ENCODE measurements at places on chromosomes 7 and 10.

- no peak for DNase-seq
Measured at GRCh38 chr10:113485736-113486135, 67.1 kb upstream of the HABP2 start.

DNA sequence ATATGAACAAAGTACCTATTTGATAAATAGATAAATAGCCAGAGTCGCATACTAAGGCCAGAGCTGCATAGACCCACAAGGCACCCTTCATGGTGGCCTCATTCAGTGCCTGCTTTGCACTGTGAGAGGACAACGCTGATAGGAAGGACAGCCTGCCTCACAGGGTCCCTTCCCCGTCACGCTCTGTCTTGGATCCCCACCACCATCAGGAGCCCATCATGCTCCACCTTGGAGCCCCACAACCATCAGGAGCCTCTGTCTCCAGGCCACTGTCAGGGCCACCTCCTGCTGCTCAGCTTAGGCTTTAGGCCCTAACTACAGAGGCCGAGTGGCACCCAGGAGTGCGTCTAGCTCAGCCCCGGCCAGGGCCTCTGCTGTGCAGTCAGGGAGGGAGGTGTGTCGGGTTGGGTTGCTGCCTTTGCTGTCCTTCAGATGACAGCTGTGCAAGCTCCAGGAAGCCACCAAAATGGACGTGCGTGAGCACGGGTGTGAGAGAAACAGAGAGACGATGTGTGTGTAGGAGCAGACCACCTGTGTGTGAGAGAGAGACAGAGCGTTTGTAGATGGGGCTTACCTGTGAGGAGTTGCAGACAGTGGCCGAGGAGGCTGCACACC lies 516.9 kb downstream of the GLRX3 start:
- DNase-seq = no peak

- DNase-seq = no peak
Measured at GRCh38 chr7:157674027-157674714, 337.4 kb downstream of the DNAJB6 start.

- no peak for DNase-seq
Measured at GRCh38 chr10:99343262-99343661, 14.1 kb downstream of the CNNM1 start.

GRCh38 chr7:158556721-158557440 lies 30.7 kb downstream of the PTPRN2 start:
- DNase-seq = no peak

DNA sequence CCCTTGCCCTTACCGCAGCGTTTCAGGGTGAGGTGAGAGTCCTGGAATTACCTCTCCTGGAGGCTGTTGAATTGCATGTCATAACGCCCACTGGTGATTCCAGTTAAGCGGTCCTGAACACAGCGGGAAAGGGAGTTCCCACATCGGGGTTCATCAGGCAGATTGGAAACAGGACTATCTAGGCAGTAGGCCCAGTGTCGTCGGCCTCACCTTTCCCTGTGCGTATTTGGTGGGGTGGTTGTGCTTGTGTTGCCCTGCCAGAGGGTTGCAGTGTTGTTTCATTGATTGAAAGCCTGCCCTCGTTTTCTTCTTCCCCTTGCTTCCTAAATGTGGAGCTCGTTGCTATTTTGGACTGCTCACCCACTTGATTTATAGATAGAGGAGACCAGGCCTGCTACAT lies 10.6 kb upstream of the SUN1 start:
- no peak for DNase-seq

GRCh38 chr10:76697923-76698322 lies 939.7 kb downstream of the KCNMA1 start:
- DNase-seq = no peak

GRCh38 chr7:106887421-106887820 lies 22.3 kb downstream of the PIK3CG start:
- no peak for DNase-seq

DNA sequence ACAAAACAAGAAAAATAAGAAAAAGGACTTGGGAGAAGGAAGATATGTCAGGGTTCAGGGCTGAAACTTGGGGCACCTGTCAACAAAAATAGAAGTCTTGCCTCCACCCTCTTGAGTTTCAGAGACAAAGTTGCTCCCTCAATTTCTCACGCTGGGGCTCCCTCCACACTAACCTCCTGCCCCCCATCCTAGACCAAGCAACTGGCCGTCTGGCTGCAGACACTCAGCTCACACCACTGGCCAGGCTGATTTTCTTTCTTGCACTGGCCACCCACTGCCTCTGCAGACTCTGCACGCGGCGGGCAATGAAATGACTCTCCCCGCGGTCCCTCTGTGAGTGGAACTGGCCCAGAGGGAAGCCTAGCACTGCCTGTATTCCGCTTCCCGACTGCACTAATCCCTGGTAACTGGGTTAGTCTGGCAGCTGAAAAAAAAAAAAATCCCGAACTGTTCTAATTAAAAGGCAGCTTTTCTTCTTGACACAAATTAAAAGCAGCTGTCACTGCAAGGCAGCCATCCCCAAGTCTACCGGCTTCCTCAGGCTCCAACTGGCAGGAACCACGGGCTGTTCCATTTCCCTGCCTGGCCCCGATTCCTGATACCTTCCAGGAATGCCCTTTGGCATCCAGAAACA lies 83.5 kb downstream of the SPDYE5 start:
- no peak for DNase-seq

DNA sequence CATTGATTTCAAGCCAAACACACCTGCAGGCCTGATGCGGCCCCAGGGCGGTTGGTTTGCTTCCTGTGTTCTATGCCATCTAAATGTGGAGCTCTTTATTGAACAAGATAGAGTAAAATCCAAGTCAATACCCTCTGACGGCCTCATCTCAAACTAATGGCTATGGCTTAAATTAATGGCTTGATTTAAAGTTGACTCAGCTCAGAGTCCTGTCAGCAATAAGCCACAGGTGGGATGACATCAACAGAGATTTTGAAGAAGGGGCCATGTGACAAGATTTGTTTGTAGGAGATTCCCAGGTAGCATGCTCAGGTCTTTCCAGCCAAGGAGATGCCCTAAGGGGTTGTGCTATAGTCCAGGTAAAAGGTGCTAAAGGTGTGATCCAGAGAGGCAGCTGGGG lies 66.7 kb upstream of the ZNF32 start:
- no peak for DNase-seq

DNA sequence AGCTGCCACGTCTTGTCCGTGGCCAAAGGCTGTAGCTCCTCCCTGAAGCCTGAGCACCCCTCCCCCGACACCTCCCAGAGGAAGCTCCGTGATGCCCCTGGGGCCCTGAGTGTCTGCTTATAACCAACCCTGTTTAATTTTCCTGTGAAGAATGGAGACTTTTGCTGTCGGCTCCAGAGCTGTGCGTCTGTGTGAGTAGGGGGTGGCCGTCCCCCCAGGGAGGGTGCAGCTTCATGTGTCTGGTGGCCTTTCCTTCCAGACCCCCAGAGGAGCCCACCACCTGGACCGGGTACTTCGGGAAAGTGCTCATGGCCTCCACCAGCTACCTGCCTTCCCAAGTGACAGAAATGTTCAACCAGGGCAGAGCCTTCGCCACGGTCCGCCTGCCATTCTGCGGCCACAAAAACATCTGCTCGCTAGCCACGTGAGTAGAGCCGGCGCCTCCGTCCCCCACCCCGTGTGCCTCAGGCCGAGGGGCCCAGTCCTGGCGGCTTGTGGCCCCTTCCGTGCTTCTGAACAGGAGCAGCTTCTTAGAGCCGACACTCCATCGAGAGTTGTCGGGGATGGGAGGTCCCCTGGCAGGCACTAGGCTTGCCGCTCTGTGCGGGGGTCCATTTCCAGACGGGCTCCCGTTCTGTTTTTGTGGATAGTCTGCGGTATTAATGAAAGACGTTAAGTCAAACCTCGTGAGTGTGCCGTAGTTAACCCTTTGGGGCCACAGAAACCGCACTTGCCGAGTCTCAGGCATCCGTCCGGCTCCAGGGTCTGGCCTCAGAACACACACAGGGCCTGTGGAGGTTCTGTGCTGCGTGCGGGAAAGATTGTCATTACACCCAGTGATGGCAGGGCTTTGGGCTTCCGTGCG lies 37.1 kb downstream of the WIPI2 start:
- DNase-seq = no peak

DNA sequence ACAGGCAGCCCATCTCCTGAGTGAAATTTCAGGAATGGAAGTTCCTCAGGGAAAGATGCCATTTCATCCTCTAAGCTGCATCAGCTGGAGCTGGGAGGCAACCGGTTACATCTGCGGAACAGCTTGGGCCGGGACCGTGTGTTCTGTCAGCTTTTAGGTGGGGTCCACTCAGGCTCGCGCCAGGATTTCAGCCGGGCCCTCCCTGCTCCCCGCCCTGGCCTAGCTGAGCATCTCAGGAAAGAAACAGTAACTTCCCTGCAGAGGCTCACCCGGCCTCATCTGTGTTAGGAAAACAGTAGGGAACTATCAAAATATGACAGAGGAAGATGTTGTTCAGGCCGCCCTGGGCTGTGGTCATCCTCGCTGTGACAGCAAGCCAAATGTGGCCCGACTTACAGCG lies 110.4 kb downstream of the TRIL start:
- DNase-seq = no peak

DNA sequence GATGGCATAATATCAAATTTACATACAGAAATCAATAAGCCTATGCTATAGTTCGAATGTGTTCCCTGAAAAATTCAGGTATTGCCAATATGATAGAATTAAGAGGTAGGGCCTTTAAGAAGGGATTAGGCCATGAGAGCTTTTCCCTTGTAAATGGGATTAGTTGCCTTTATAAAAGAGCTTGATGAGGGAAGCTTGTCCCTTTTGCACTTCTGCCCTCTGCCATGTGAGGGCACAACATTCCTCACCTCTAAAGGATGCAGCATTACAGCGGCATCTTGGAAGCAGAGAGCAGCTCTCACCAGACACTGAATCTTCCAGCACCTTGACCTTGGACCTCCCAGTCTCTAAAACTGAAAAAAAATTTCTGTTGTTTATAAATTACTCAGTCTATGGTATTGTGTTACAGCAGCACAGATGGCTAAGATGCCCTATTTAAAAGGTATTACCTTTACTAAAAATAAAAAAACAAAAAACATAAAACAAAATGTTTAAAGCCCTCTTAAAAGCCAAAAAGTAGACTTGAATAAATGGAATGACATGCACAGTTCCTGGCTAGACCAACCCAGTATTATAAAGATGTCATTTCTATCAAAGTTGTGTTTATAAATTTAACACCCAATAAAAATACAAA lies 909.6 kb downstream of the REEP3 start:
- no peak for DNase-seq

DNA sequence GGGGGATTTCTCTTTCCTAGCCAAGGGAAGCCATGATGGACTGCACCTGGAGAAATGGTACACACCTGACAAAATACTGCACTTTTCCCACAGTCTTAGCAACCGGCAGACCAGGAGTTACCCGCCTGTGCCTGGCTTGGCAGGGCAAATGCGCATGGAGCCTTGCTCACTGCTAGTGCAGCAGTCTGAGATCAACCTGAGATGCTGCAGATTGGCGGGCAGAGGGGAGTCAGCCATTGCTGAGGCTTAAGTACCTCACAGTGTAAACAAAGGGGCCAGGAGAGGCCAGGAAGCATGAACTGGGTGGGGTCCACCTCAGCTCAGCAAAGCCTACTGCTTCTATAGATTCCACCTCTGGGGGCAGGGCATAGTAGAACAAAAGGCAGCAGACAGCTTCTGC lies 49.4 kb downstream of the OR13A1 start:
- no peak for DNase-seq

GRCh38 chr7:22329816-22330524 lies 27.0 kb downstream of the RAPGEF5 start:
- no peak for DNase-seq

GRCh38 chr7:85130702-85131101 lies 56.2 kb downstream of the SEMA3D start:
- DNase-seq = no peak

- no peak for DNase-seq
Measured at GRCh38 chr10:63297941-63298340, 164.8 kb downstream of the NRBF2 start.

DNA sequence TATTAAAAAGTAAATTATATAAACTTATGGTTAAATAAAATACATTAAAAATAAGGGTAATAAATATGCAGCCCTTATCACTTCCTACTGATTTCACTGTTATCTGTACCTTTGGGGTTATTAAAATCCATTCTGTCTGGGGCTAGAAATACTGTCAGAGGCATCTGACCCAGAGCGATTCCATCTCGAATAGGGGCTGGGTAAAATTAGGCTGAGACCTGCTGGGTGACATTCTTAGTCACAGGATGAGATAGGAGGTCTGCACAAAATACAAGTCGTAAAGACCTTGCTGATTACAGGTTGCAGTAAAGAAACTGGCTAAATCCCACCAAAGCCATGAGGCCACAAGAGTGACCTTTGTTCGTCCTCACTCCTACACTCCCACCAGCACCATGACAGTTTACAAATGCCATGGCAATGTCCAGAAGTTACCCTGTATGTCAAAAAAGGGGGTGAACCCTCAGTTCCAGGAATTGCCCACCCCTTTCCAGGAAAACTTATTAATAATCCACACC lies 77.6 kb downstream of the COBL start:
- DNase-seq = no peak

- no peak for DNase-seq
Measured at GRCh38 chr7:135801045-135801693, 52.6 kb upstream of the FAM180A start.

GRCh38 chr7:121337398-121337797 lies 8.6 kb downstream of the WNT16 start:
- DNase-seq = no peak

- DNase-seq = no peak
Measured at GRCh38 chr7:125927556-125927955, 997.9 kb upstream of the POT1 start.

DNA sequence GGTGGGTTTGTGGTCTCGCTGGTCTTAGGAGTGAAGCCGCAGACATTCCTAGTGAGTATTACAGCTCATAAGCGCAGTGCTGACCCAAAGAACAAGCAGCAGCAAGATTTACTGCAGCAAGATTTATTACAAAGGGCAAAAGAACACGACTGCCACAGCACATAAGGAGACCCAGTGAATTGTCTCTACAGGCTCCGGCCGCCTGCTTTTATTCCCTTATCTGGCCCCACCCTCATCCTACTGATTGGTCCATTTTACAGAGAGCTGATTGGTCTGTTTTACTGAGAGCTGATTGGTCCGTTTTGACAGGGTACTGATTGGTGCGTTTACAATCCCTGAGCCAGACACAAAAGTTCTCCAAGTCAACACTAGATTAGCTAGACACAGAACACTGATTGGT lies 82.1 kb downstream of the VIPR2 start:
- DNase-seq = no peak

- no peak for DNase-seq
Measured at GRCh38 chr7:107955394-107955793, 47.6 kb downstream of the LAMB1 start.

DNA sequence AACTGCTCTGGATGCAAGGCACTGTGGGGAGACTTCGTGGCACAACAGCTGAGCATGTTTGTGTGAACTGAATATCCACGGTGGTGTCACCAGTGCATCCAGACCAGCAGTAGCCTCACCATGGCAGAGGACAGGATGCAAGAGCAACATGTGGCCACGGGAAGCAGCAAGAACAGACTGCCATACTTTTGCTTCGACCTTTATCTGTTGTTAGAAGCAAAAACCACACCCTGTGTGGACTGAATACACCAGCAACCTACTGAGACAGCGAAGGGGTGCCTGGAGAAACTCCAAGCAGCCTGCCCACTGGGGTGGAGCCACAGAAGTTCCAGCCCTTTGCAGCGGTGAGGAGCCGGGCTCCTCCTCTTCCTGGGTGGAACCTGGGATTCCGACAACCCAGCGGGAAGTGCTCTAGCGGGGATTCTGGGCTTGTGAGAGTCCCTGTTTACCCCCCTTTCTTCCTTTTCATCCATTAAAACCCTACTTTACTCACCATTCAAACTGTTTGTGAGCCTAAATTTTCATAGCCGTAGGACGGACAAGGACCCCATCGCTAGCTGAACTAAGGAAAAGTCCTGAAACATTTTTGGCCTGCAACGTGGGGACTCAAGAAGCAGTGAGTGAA lies 584.9 kb downstream of the GRM8 start:
- no peak for DNase-seq

Measured in activated CD8-positive, alpha-beta memory T cell treated with anti-CD3 and anti-CD28 coated beads for 4 hours (primary cell).